Stimulated activated CD4-positive, alpha-beta T cell treated with anti-CD3 and anti-CD28 coated beads, TNF-alpha, amount 100 ng/mL, for 48 hours (primary cell): ENCODE measurements at places on chromosomes 16 and 17.

GRCh38 chr16:53131050-53131362 lies 76.2 kb downstream of the CHD9 start:
- DNase-seq, result no peak

GRCh38 chr17:51850201-51850600 lies 308.3 kb downstream of the CA10 start:
- DNase-seq, result no peak

- DNase-seq, result no peak
Observed at GRCh38 chr16:73526011-73526804, 478.3 kb upstream of the ZFHX3 start.

DNA sequence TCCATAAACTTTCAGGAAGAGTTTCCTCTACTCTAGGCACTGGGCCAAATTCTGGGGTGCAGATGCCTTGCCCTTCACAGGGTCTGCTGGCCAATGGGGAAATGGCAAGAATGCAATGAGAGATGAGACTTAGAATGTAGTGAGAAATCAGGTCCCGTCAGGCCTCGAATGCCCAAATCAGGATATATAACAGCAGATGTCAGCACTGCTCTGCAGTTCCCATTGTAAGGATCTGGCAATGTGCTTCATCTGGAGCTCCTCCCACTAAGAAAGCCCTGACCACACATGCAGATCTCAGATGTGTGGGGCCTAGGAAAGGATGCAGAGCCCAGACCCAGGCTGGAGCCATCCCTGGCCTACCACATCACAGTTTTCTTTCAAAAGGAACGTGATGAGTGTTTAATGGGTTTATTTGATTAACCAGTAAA lies 13.9 kb upstream of the LPCAT2 start:
- no peak for DNase-seq

- DNase-seq, result no peak
Observed at GRCh38 chr17:74427763-74428153, 4.1 kb upstream of the GPRC5C start.

- no peak for DNase-seq
Observed at GRCh38 chr17:60528828-60529227, 2.8 kb upstream of the APPBP2 start.

DNA sequence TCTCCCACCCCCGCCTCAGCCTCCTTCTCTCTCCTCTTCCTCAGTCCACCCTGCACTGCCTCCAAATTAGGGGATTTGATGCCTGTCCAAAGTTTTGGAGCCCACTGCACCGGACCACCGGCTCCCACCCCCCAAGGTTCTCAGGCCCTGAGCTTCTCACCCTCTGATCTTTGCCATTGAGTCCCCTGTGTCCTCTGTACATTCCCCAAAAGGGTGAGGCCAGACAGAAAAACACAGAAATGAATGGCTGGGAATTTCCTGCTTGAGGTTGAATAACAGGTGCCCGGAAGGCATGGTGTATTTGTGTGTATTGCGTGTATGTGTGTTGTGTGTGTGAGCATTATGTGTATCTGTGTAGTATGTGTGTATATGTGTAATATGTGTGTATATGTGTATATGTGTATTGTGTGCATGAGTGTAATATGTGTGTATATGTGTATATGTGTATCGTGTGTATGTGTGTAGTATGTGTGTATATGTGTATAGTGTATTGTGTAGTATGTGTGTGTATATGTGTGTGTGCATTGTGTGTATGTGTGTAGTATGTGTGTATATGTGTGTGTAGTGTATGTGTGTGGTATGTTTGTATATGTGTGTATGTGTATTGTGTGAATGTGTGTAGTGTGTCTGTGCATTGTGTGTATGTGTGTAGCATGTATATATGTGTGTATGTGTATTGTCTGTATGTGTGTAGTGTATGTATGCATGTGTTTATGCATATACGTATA lies 16.0 kb upstream of the CCL17 start:
- no peak for DNase-seq

- DNase-seq, result no peak
Observed at GRCh38 chr17:32880671-32881453, 3.9 kb upstream of the MYO1D start.

- no peak for DNase-seq
Observed at GRCh38 chr17:80729761-80730160, 185.1 kb downstream of the RPTOR start.

GRCh38 chr17:27269201-27269600 lies 24.7 kb upstream of the WSB1 start:
- DNase-seq, result no peak

GRCh38 chr16:31876951-31877828 lies 3.6 kb downstream of the ZNF267 start:
- peak; percentile 28 for DNase-seq

DNA sequence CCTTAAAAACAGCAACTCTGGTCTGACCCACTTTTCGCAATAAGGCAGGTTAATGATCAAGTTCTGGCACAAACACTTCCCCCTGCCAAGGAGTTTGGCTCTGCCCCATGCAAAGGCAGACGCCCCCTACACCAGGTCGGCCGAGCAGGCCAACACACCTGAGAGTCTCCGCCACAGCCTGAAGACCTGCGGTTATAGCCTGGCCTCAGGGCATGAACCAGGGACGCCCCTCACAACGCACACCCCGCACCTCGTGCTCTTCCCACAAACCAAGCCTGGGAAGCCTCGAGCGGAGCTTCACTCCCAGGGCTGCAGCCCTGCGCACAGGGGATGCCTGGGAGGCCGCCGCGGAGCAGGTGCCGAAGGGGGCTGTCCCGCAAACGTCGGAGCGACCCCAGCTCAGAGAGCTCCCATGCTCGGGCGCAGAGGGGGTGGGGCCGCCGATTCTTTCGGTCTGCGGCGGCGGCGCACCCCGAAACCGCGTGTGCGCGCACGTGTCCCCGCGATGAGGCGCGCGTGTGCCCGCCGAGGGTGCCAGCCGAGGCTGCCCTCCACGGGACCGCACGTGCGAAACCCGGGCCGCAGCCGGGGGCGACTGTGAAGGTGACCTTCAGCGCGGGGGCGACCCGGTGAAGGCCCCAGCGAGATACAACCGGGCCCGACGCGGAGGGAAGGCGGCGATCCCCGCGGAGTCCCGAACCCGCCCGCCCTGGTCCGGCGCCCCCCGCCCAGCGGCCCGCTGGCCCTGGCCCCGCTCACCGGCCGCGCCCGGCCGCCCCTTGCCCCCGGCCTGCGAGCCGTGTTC lies 559 bp downstream of the CLUH start:
- DNase-seq, result no peak

DNA sequence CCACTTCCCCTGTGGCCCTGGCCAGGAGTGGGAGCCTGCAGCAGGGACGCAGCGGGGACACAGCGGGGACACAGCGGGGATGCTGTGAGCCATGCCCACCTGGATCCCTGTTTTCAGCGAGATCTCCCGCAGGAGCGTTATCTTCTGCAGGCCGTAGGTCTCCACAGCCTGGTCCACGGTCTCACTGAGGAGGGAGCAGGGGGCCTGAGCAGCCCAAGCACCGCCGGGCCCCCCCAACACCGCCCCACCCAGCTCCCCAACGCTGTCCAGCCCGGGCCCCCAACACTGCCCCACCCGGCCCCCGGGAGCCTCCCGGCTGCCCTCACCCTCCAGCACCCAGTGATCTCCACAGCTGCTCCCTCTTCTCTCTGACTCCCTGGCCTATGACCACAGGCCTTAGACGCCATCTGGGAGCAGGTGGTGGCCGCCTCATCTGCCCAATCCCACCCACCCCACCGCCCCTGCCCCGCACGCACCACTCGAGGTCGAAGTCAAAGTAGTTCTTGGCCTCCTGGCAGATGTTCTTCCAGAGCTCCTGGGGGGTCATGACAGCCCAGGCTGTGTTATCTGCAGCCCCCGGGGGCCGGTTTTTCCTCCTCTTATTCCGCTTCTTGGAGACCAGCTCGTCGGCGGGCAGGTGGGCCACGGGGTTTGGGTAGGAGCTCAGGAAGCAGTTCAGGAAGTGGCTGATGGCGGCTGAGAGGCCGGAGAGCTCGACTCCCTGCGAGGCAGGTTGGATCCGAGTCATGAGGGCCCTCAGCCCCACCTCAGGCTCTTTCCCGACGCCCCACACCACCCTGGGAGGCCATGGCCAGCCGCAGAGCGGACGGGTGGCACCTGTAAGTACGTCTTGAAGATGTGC lies 17.0 kb downstream of the CLUH start:
- no peak for DNase-seq

GRCh38 chr16:87358696-87359095 lies 24.9 kb downstream of the FBXO31 start:
- no peak for DNase-seq

DNA sequence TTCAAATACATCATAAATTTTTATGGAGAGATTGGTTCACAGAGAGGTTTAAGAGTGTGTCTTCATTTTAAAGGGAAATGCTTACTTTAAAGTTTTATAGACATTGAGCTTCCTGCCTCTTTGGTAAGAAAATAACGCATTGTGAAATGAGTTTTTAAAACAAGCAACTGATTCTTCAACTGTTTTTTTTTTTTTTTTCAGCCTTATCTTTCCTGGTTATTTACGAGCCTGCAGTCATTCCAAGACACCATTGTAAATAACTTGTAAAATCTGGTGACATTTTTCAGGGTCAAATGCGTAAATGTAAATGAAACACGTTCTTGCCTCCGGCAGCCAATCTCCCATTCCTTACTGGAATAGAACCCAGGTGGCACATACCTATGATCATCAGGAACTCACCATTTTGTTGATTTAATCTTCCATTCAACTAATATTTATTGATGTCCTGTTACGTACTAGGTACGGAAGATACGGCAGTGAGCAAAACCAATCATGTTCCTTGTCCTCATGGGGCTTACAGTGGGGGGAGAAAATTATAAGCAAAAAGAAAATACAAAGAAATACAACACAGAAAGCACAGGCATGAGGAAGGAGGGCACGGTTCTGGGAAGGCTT lies 33.2 kb upstream of the CDYL2 start:
- DNase-seq, result no peak

DNA sequence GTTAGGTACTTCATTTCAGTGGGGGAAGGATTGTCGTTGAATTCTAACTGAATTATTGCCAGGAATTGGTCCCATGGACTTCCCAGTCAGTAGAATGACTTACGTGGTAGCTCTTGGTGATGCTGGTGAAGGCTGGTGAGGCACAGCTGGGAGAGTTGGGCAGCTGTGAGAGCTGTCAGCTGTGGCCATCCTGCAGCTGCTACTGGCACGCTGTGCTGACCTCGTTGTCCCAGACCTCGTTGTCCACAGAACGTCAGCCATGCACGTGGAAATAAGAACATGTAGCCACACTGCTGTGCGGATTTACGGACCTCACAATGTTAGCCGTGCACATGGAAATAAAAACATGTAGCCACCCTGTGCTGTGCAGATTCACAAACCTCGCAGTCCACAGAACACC lies 102.3 kb downstream of the NPIPB11 start:
- no peak for DNase-seq

DNA sequence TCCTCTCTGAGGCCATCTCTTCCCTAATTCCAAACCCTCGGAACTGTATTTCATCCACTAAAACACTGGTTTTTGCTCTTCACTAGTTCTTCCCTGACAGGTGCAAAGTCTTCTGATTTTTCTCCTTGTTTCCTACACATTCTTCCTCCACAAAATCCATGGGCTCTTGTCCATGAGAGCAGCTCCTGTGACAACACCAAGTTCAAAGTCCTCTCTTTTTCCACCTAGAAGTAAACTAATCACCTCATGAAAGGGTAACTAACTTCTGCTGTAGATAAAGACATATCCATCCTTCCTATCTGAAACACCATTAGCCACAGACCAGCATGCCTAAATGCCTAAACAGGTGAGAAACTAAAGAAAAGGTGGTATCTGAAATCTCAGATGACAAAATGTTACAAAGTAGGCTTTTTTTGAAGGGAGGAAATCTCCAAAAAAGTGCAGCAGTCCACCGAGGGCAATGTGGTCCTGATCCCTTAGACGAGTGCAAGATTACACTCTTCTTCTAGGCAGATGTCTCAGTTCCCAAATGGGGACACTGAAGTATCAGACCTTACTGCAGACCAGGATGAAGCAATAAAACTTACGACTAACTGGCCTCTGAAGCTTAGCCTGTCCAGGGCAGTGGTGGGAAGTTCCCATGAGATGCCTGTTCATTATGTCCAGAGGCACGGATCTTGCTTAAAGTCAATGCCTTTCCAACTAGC lies 2.8 kb downstream of the PIP4K2B start:
- no peak for DNase-seq

- no peak for DNase-seq
Observed at GRCh38 chr16:10839279-10839666, 20.7 kb upstream of the TVP23A start.

- DNase-seq, result no peak
Observed at GRCh38 chr17:60358606-60359225, 33.2 kb downstream of the USP32 start.

GRCh38 chr17:6670999-6671398 lies 19.4 kb downstream of the C17orf100 start:
- DNase-seq, result no peak

- DNase-seq, result no peak
Observed at GRCh38 chr16:88781140-88782077, 3.6 kb downstream of the PIEZO1 start.

DNA sequence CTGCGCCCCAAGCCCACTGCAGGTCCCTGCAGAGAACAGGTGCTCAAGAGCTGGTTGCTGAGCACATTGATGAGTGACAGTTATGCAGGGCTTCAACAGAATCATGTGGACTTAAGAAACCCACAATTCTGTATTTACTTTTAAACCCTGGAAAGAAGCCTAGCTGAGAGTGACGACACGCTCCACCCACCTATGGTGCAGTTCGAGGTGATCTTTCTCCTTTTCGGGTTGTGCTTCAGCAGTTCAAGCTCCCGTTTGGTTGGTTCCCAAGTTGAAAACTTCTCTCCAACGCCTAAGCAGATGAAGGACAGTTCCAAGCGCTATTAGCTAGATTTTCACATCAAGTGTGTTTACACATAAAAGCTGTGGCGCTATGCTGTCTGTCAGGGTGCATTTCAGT lies 23.9 kb downstream of the USP22 start:
- DNase-seq, result no peak

DNA sequence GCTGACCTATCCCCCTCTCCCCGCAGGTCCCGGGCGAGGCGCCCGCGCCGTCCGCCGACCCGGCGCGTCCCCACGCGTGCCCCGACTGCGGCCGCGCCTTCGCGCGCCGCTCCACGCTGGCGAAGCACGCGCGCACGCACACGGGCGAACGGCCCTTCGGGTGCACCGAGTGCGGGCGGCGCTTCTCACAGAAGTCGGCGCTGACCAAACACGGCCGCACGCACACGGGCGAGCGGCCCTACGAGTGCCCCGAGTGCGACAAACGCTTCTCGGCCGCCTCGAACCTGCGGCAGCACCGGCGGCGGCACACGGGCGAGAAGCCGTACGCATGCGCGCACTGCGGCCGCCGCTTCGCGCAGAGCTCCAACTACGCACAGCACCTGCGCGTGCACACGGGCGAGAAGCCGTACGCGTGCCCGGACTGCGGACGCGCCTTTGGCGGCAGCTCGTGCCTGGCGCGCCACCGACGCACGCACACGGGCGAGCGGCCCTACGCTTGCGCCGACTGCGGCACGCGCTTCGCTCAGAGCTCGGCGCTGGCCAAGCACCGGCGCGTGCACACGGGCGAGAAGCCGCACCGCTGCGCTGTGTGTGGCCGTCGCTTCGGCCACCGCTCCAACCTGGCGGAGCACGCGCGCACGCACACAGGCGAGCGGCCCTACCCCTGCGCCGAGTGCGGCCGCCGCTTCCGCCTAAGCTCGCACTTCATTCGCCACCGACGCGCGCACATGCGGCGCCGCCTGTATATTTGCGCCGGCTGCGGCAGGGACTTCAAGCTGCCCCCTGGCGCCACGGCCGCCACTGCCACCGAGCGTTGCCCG lies 10.3 kb downstream of the ZNF771 start:
- peak; percentile 78 for DNase-seq

GRCh38 chr17:41490000-41490990 lies 585 bp upstream of the KRT36 start:
- no peak for DNase-seq
